ENCODE measurements at places on chromosomes 5 and 9.

GRCh38 chr5:144177548-144177947 is 6.9 kb downstream of the KCTD16 start:
- H3K4me1 ChIP-seq = no peaks in the 10 kb centered on the region
- H3K27me3 ChIP-seq = no peaks in the 10 kb centered on the region
- no peak for DNase-seq
- no peak overlapping the region for H3K27ac ChIP-seq

- H3K4me3 ChIP-seq = no peak overlapping the region
- H3K27me3 ChIP-seq = no peaks in the 10 kb centered on the region
- H3K4me1 ChIP-seq = peaks cover 60% of the 10 kb centered on the region
- no peak for DNase-seq
- peaks cover 1% of the 10 kb centered on the region for H3K36me3 ChIP-seq
Observed at GRCh38 chr9:124263800-124264426, 6.2 kb downstream of the NEK6 start.

GRCh38 chr5:92775711-92776615 is 805.1 kb downstream of the NR2F1-AS1 start:
- peaks cover 8% of the 10 kb centered on the region for H3K4me1 ChIP-seq
- no peak overlapping the region for H3K27ac ChIP-seq
- H3K27me3 ChIP-seq = no peaks in the 10 kb centered on the region
- DNase-seq = no peak
- H3K4me3 ChIP-seq = no peak overlapping the region
- no peaks in the 10 kb centered on the region for H3K36me3 ChIP-seq

DNA sequence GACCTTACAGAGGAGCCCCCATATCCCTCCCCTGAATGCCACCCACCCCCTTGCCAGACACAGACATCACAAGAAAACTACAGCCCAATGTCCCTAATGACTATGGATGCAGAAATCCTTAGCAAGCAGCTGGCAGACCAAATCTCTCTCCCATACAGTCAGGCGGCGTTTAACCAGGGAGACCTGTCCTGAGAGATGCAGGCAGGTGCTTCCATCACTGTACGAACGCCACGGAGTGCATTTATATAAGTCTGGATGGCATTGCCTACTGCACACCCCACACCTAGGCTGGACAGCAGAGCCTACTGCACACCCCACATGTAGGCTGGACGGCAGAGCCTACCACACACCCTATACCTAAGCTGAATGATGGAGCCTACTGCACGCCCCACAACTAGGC is 34.4 kb upstream of the SARDH start:
- DNase-seq = no peak
- H3K36me3 ChIP-seq = peaks cover 96% of the 10 kb centered on the region
- H3K4me1 ChIP-seq = no peaks in the 10 kb centered on the region
- no peak overlapping the region for H3K27ac ChIP-seq
- H3K4me3 ChIP-seq = no peak overlapping the region

GRCh38 chr5:40221796-40222195 is 457.9 kb upstream of the PTGER4 start:
- H3K36me3 ChIP-seq = no peaks in the 10 kb centered on the region
- no peak for DNase-seq
- no peak overlapping the region for H3K4me3 ChIP-seq
- H3K4me1 ChIP-seq = no peaks in the 10 kb centered on the region
- H3K27me3 ChIP-seq = no peaks in the 10 kb centered on the region

DNA sequence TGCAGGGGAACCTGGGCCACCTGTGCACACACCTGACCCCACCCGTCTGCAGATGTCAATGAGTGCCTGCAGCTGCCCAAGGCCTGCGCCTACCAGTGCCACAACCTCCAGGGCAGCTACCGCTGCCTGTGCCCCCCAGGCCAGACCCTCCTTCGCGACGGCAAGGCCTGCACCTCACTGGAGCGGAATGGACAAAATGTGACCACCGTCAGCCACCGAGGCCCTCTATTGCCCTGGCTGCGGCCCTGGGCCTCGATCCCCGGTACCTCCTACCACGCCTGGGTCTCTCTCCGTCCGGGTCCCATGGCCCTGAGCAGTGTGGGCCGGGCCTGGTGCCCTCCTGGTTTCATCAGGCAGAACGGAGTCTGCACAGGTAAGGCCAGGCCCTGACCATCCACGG is 14.5 kb upstream of the ASS1 start:
- peaks cover 76% of the 10 kb centered on the region for H3K27me3 ChIP-seq
- no peak for DNase-seq
- no peaks in the 10 kb centered on the region for H3K4me1 ChIP-seq
- H3K36me3 ChIP-seq = no peaks in the 10 kb centered on the region

DNA sequence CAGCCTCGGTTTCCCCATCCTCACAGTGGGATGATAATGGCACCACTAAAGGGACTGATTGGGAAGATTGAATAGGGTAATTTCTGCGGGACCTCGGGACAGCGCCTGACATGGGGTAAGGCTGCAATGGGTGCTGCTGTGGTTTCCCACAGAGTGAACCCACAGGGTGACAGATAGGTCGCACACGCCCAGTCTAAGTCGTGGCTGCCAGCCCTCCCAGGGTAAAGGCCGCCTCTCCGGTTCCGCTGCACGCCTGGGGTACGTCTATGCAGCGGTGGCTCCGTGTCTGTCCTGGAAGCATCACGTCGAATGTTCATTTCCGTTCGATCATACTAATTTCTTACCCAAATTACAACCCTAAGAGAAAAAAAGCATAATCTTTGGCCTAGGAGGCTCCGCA is 631 bp downstream of the CFAP77 start:
- no peaks in the 10 kb centered on the region for H3K36me3 ChIP-seq
- no peak overlapping the region for H3K27ac ChIP-seq
- peaks cover 11% of the 10 kb centered on the region for H3K4me1 ChIP-seq
- peak overlapping the region; percentile 77 for H3K4me3 ChIP-seq

DNA sequence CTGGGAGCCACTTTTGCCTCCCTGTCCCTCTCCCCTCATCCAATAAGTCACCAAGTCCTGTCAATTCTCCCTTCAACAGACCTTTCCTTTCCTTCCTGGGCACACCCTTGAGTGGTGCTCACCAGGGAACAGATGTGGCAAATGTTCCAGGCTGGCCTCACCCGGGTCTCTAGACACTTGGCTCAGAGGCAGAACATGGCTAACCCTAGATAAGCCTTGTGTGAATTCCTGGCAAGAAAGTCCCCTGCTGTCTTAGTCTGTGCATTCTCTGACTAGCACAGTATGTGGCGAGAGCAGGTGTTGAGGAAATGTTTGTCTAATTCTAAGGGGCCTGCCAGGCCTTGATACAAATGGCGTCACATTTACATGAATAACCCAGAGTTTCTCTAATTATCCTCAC is 41.2 kb upstream of the PTGS1 start:
- H3K36me3 ChIP-seq = peaks cover 6% of the 10 kb centered on the region
- H3K4me3 ChIP-seq = no peak overlapping the region
- H3K4me1 ChIP-seq = peaks cover 22% of the 10 kb centered on the region
- DNase-seq = no peak
- no peak overlapping the region for H3K27ac ChIP-seq
- no peaks in the 10 kb centered on the region for H3K27me3 ChIP-seq

GRCh38 chr5:172683264-172683644 is 42.2 kb downstream of the NEURL1B start:
- peaks cover 3% of the 10 kb centered on the region for H3K27me3 ChIP-seq
- H3K36me3 ChIP-seq = peaks cover under 1% of the 10 kb centered on the region
- H3K4me3 ChIP-seq = no peak overlapping the region
- no peak for DNase-seq

DNA sequence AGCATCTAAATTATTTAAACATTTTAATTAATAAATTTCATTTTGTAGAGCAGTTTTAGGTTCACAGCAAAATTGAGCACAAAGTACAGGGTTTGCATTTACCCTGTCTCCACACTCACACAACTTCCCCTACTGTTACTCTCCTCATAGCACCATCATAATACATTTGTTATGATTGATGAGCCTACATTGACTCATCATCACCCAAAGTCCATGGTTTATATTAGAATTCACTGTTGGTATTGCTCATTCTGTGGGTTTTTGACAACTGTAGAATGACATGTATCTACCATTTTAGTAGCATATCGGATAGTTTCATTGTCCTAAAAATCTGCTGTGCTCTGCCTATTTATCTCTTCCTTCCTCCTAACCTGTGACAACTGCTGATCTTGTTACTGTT is 411.1 kb upstream of the MPDZ start:
- no peaks in the 10 kb centered on the region for H3K36me3 ChIP-seq
- H3K4me1 ChIP-seq = peaks cover 7% of the 10 kb centered on the region
- H3K27me3 ChIP-seq = no peaks in the 10 kb centered on the region
- no peak for DNase-seq
- no peak overlapping the region for H3K4me3 ChIP-seq

- H3K27me3 ChIP-seq = no peaks in the 10 kb centered on the region
- no peak for DNase-seq
- H3K4me3 ChIP-seq = no peak overlapping the region
- no peak overlapping the region for H3K27ac ChIP-seq
Observed at GRCh38 chr9:20043461-20043860, 254.6 kb upstream of the SLC24A2 start.

- DNase-seq = no peak
- no peaks in the 10 kb centered on the region for H3K36me3 ChIP-seq
- H3K27me3 ChIP-seq = peaks cover 100% of the 10 kb centered on the region
- H3K27ac ChIP-seq = no peak overlapping the region
Observed at GRCh38 chr9:93946338-93946712, 8.8 kb downstream of the BARX1 start.

DNA sequence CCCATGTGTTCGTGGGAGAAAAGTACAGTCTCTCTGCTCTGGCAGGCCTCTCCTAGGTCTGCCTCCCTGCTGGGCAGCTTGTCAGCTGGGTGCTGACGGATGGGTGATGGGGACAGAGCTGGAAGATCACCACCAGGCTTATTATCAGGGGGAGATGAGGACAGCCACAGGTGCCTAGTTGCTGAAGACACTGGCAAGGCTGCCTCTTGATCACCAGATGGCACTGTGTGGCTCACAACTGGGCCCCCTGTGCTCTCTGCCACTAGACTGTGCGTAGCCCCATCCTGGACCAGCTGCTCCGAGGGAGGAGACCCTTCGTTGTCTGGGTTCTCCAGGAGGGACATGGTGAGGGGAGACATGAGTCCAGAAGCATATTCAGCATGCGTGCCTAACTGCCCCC is 73.0 kb downstream of the KIF24 start:
- peaks cover 42% of the 10 kb centered on the region for H3K36me3 ChIP-seq
- H3K4me1 ChIP-seq = no peaks in the 10 kb centered on the region
- no peak for DNase-seq
- H3K4me3 ChIP-seq = no peak overlapping the region

All from neuronal stem cell (in vitro differentiated cells).